Activated T-helper 2 cell treated with anti-CD3 and anti-CD28 coated beads, Interferon-gamma antibody, Interleukin-2, Interleukin-4, amounts not matched to agents 10 μg/mL and 5 μg/mL and 100 μg/mL, durations not matched to agents 14 hours and 24 hours and 36 hours (primary cell): ENCODE measurements at places on chromosomes 1 and 21. TPM values are rescaled to one million over a fixed set of nuclear protein-coding genes. Genes with fewer than 3 reads are reported as not detected.
A peak's percentile ranks its signal among the peaks of the same experiment; 100 is the strongest.

DNA sequence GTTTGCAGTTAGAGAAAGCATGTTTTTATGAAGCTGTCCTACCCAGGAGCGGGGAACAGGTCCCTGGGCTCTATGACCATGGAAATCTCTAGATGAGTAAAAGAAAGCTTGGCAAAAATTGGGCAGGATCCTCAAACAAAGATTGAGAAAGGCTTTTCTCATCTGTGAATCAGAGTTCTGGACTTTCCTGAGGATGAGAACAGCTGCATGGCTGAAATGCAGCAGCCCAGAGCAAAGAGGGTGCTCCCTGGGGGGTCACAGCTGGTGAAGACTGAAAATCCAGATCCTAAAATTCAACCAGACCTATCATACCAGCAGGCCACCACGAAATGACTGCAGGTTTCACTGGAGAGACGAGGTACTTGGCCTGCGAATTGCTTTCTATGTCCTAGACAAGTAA, 65.7 kb upstream of the APP start:
- no peak overlapping the region for H3K27ac ChIP-seq
- no peak overlapping the region for H3K4me3 ChIP-seq
- no peak for DNase-seq
- no peaks in the 10 kb centered on the region for H3K4me1 ChIP-seq
- H3K27me3 ChIP-seq: no peaks in the 10 kb centered on the region

DNA sequence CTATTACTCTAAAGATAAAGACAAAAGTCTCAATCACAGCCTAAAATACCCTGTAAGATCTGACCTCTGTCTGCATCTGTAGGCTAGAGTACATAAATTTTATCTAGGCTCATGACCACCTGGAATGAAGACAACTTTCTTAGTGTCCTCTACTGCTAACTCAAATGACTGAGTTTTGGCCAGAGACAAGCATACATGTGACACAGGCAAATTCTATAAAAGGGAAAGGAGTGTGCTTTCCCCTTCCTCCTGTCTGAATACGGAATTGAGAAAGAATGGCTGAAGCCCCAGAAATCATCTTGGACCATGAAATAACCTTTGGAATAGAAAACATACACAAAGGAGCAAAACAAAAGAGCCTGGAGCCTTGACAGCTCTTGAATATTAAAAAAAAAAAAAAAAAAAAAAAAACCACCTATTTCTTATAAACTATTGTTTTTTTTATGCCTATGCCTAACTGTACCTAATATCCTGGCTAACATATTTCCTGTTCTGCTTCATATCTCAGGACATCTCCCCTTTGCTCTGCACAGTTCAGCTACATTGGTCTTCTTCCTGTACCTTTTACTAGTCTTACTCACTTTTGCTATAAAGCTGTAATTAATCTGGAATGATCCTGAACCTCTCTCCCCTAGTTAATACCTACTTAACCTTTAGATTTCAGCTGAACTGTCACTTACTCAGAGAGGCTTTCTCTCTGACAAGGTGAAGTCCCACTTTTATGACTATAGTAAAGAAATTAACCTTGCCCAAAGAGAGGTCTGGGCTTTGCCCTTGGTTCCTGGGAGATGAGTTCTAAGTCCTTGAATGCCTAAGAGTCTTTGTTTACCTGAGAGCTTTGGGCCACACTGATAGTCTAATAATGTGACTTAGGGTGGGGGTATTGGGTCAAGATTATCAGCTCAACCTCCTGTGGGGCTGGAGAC, 16.1 kb downstream of the UCHL5 start:
- no peaks in the 10 kb centered on the region for H3K27me3 ChIP-seq
- peak overlapping the region; percentile 35 for H3K27ac ChIP-seq
- no peak overlapping the region for H3K4me3 ChIP-seq
- peaks cover 7% of the 10 kb centered on the region for H3K4me1 ChIP-seq
- DNase-seq: no peak
- H3K36me3 ChIP-seq: peaks cover 50% of the 10 kb centered on the region

DNA sequence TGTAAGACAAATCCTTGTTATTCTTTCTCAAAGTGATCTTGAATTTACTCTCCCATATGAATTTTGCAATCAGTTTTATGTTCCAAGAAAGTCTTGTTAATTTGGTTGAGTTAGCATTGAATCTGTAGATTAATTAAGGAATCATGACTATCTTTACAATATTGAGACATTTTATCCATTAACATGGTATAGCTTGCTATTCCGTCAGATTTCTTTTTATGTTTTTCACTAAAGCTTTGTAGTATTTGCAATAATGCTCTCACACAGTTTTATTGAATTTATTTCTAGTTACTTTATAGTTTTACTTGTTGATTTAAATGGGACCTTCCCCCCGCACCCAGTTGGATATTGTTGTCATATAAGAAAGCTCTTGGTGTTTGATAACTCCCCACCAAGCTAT, 5.8 kb upstream of the EDARADD start:
- no peaks in the 10 kb centered on the region for H3K36me3 ChIP-seq
- H3K27me3 ChIP-seq: peaks cover 23% of the 10 kb centered on the region
- peaks cover 31% of the 10 kb centered on the region for H3K4me1 ChIP-seq
- H3K27ac ChIP-seq: no peak overlapping the region

GRCh38 chr1:970242-970972, 4.1 kb downstream of the PLEKHN1 start:
- peaks cover 3% of the 10 kb centered on the region for H3K4me1 ChIP-seq
- DNase-seq: no peak
- peaks cover 2% of the 10 kb centered on the region for H3K36me3 ChIP-seq
- H3K4me3 ChIP-seq: no peak overlapping the region
- H3K27ac ChIP-seq: no peak overlapping the region

DNA sequence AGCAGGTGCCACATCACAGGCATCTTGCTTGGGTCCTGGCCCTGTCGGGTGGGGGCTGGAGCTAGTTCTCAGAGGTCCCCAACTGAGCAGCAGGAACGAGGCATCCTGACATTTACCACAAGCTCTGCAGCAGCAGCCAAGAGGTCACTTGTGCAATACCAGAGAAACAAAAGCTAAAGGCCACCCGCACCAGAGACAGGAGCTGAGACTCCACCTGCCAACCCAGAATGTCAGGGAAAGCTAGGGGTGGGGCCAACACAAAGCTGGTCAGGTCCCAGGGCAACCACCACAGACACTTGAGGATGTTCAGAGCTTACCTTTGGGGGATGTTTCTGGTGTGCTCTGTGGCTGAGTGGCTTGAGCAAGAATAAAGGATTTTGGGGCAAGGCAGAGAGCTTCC, 13.6 kb upstream of the SYT6 start:
- H3K27ac ChIP-seq: no peak overlapping the region
- no peak overlapping the region for H3K4me3 ChIP-seq
- H3K4me1 ChIP-seq: no peaks in the 10 kb centered on the region

GRCh38 chr1:118253053-118253915, 68.3 kb upstream of the SPAG17 start:
- H3K27me3 ChIP-seq: no peaks in the 10 kb centered on the region
- no peaks in the 10 kb centered on the region for H3K36me3 ChIP-seq
- no peak overlapping the region for H3K27ac ChIP-seq
- H3K4me3 ChIP-seq: no peak overlapping the region
- no peaks in the 10 kb centered on the region for H3K4me1 ChIP-seq

DNA sequence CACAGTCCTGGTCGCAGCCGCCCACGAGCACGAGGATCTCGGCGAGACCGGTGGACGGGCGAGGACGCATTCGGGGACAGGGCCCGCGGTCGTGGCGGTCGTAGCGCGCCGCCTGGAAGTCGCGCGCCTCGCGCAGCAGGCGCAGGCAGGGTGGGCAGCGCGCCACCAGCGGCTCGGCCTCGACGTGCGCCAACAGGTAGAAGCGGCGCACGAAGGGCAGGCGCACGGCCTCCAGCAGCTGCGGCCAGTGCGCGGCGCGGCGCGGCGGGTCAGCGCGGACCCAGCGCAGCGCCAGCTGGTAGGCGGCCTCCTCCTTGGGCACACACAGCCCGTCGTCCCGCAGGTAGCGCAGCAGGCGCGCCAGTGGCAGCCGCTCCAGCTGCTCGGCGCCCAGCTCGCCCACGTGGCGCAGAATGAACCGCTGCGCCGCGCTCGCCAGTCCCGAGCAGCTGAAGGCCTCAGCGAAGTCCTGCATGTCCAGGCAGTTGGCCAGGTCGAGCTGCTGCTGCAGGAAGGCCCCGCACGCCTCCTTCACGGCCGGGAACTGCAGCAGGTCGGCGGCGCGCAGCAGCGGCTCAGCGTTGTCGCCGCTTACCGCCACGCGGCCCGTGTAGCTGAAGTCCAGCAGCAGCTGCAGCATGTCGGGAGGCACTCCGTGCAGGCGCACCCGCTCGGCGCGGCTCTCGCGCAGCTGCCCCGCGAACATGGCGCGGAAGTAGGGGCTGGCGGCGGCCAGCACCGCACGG, 573 bp downstream of the KLHL21 start:
- peak; percentile 71 for DNase-seq
- H3K4me1 ChIP-seq: peaks cover 21% of the 10 kb centered on the region
- H3K27me3 ChIP-seq: no peaks in the 10 kb centered on the region
- H3K27ac ChIP-seq: peak overlapping the region; percentile 97
- peaks cover 34% of the 10 kb centered on the region for H3K36me3 ChIP-seq
- peak overlapping the region; percentile 96 for H3K4me3 ChIP-seq

Gene ZSWIM5
- 0.14 and 0.21 TPM in 2 replicates for total RNA-seq

- peaks cover 43% of the 10 kb centered on the region for H3K4me1 ChIP-seq
- H3K4me3 ChIP-seq: no peak overlapping the region
- no peaks in the 10 kb centered on the region for H3K27me3 ChIP-seq
- no peaks in the 10 kb centered on the region for H3K36me3 ChIP-seq
Measured at GRCh38 chr1:232940262-232940661, 10.1 kb upstream of the NTPCR start.

Gene CATSPERE
- total RNA-seq: 0.18 and 0.25 TPM in 2 replicates

DNA sequence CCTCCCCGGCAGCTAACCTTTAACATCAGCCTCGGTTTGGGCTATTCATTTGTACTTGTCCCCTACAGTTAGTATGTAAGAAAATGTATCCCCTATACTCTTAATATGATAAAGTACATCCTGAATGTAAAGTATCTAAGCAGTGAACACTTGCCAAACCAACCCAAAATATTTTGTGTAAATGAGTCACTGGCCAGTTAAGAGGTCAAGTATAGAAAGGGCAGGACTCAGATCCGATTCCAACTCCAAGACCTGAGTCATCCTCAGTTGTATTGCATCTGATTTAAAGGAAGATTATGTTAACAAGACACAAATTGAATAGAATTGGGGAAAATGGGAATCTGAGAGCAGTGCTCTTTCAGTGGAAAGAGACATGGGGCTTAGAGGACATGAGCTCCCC, 84.4 kb downstream of the CD58 start:
- no peak for DNase-seq
- no peak overlapping the region for H3K4me3 ChIP-seq
- H3K27me3 ChIP-seq: no peaks in the 10 kb centered on the region
- no peak overlapping the region for H3K27ac ChIP-seq
- peaks cover 11% of the 10 kb centered on the region for H3K4me1 ChIP-seq

DNA sequence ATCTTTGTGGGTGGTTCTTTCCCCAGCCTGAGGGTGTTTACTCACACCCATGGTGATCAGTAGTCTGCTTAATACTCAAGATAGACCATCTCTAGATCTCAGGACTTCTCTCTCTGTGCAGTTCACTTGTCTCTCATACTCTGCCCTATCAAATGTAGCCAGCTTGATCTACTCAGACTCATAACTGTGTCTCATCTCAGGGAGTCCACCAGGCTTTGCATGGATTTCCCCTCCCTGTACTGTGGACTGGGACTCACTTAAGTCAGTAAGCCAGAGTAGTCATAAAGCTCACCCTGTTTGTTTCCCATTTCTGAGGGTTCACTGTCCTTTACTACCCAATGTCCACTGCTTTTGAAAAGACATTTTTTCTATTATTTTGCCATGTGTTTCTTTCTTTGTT, 41.8 kb downstream of the LYPLAL1 start:
- peaks cover 10% of the 10 kb centered on the region for H3K36me3 ChIP-seq
- no peak overlapping the region for H3K27ac ChIP-seq
- H3K4me3 ChIP-seq: no peak overlapping the region
- no peaks in the 10 kb centered on the region for H3K4me1 ChIP-seq

DNA sequence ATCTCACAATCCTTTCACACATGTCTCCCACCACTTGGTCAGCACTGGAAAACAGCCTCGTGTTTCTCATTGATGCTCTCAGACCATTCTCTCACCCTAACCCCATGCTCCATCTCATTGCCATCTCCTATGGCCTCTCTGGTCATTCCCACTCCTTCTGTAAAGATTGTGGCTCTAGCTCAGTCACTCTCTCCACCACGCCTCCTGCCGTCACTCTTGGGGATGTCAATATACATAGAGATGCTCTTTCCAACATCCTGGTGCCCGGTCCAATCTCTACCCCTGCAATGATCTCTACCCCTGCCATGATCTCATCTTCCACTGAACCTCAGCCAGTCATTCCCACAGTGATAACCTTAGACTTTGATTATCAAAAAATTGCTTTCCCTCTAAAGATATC, 90.1 kb downstream of the NTPCR start:
- no peak overlapping the region for H3K27ac ChIP-seq
- no peak for DNase-seq
- H3K4me3 ChIP-seq: no peak overlapping the region
- no peaks in the 10 kb centered on the region for H3K4me1 ChIP-seq
- H3K27me3 ChIP-seq: no peaks in the 10 kb centered on the region

DNA sequence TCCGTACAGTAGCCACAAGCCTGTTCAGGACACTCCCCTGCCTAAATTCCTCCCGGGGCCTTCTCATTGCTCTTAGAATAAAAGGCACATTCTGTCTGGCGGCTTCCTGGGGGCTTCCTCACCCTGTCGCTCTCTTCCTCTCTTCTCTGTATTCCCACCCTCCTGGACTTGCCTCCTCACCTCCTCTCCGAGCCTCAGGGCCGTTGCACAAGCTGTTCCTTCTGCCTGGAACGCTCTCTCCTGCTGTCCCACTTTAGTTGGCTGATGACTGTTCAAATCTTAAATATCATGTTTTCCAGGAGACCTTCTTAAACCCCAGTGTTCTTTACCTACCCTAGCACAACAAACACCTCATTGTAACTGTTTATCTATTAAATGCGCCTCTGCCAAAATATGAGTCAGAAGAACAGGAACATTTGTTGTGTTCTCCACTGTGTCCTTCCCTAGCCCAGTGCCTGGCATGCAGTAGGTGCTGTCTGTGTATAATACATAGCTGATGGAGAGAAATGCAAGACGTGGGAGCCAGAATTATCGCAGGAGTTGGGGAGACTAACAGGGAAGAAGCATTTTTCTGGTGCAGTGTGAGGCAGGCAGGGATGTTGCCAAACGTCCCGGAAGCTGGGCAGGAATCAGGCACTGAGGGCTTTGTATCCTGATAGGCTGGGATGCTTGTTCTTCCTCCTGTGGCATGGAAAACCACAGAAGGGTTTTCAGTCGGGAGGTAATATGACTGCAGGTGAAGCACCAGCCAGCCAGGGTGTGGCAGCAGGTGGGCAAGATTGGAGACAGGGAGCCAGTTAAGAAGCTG, 24.1 kb upstream of the THRAP3 start:
- peaks cover 4% of the 10 kb centered on the region for H3K27me3 ChIP-seq
- H3K4me3 ChIP-seq: no peak overlapping the region
- no peak overlapping the region for H3K27ac ChIP-seq
- no peak for DNase-seq
- H3K36me3 ChIP-seq: no peaks in the 10 kb centered on the region
- H3K4me1 ChIP-seq: no peaks in the 10 kb centered on the region

- H3K36me3 ChIP-seq: no peaks in the 10 kb centered on the region
- no peak overlapping the region for H3K27ac ChIP-seq
- no peak for DNase-seq
- no peaks in the 10 kb centered on the region for H3K4me1 ChIP-seq
- no peak overlapping the region for H3K4me3 ChIP-seq
Measured at GRCh38 chr21:39325458-39325857, 12.0 kb upstream of the BRWD1 start.
